ENCODE measurements at places on chromosomes 2 and 18.

DNA sequence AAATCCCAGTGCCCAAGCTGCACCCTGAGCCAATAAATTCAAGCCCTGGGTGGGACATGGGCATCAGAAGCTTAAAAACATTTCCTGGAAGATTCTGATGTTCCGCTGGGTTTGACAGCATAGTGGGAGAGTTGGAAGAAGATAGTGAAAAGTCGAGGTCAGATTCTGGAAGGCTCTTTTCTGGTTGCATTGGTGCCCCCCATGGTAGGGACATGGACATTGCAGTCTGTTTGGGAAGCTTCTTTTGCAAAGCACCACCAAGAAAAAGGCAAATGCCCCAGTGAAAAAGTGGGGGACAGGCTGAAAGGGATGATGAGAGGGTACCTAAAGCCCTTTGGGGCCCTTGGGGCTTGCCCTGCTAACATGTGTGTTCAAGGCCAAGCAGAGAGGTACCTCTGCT, 21.0 kb downstream of the MERTK start:
- DNase-seq: no peak

- no peak for DNase-seq
These were observed 410.4 kb upstream of the ID2 start for GRCh38 chr2:8271461-8271860.

DNA sequence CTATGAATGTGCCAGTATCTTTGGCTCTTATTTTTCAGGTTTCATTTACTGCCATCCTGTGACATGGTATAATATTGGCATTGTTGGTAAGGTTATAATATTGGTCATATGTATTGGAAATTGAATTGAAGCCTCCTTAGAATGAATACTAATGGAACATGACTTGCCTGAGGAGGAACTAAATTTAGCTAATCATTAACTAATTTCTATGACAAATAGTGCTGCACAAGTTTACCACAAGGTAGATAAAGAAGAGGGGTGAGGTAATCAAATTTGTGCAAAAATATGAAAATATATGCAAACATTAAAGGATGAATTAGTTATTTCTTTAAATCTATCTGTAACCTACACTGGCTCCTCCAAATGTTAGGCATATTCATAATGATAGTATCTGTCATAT, 43.2 kb upstream of the ORC2 start:
- DNase-seq: no peak

DNA sequence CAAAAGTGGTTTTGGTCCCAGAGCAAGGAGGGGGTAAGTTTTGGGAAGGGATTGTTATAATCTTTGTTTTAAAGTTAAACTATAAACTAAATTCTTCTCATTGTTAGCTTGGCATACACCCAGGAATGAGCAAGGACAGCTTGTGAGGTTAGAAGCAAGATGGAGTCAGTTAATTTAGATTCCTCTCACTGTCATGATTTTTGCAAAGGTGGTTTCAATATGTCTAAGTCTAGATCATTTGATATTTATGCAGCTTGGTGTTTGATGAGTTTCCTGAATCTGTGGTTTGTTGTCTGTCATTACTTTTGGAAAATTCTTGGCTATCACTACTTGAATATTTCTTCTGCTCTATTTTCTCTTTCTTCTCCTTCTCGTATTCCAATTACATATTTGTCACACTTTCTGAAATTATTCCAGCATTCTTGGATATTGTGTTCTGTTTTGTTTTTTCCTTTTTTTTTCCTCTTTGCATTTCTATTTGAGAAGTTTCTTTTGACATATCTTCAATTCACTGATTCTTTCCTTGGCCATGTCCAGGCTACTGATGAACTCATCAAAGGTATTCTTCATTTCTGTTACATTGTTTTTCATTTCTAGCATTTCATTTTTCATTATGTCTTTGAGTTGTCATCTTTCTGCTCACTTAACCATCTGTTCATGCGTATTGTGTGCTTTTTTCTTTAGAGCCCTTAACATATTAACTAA, 5.1 kb downstream of the SP140 start:
- DNase-seq: no peak

- no peak for DNase-seq
These were observed 20.4 kb upstream of the PAPOLG start for GRCh38 chr2:60735496-60736250.

DNA sequence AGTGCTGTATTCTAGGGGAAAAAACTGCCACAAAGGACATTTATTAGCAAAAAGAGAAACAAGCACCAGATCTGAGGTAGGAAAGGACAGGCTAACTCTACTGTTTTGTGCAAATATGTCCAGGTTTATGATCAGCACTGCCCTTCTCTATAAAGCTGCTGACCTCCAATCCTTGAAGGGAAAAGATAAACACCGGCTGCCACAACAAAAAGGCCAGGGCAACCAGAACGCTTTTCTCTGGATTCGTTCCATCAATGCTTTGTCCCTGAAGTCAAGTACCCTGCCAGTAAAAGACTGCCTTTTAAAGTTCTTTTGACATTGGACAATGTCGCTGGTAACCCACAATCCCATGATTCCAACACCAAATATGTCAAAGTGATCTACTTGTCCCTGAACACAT, 21.0 kb downstream of the SMAD2 start:
- DNase-seq: peak; percentile 34

DNA sequence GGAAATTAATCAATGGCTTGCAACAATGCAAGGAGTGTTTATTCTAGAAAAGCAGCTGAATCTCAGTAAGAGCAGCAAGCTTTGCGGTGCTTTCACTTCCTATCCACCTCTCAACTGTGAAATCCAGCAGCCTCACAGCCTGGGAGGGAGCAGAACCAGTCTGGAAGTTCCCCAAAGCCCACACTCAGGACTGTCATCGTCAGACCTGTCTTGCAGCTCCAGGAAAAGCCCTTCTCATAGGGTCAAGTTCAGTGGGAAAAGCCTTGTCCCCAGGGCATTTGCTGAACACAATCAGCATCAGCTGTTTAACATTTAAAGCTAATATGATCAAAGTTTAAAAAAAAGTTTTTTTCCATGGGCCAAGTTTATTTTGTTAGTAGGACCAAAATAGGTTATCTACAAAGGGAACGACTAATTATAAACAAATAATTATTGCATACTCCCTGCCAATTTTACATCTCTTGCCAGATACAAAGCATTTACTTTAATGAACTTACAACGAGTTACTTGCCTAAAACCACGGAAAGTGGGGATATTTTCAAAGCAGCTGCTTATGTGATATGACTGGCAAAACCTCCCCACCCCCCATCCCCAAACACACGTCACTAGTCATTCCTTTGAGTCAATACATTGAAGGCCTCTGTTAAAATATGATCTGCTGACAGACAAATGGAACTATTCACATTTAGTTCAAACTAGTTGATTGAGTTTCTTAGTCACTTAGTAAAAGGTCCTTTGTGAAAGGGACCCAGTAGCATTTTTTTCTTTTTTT, 36.8 kb downstream of the PARD6G start:
- DNase-seq: peak; percentile 19

GRCh38 chr18:11857177-11857887, 6.1 kb downstream of the CHMP1B start:
- peak; percentile 99 for DNase-seq

GRCh38 chr18:55833543-55833942, 245.6 kb upstream of the TCF4 start:
- DNase-seq: peak; percentile 100

GRCh38 chr2:199459286-199460100, 1.8 kb upstream of the SATB2 start:
- peak; percentile 91 for DNase-seq

- no peak for DNase-seq
These were observed 75.5 kb upstream of the TAF1B start for GRCh38 chr2:9767656-9768281.

DNA sequence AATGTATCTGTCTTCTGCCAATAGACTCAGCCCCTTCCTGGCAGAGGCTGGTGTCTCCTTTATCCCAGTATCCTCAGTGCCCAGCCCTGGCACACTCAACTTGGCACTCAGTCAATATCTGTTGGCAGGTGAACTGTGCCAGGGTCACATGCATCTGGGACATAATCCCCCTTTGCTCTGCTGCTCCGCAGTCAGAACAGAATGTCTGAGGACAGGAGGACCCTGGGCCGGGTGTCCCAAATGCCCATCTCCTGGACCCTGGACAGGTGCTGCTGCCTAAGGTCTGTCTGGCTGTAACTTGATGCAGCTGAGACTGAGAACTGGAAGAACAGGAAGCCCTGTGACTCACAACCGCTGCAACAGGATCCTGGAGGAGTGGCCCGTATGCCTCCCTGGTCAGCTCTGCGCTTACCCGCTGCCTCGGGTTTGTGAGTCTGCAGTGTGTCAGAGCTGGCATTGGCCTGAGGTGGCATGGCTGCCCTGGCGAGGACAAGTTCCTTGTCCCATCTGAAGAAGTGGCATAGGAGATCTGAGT, 11.4 kb downstream of the HK2 start:
- peak; percentile 96 for DNase-seq

GRCh38 chr2:205171261-205171940, 510.9 kb upstream of the NRP2 start:
- no peak for DNase-seq

- DNase-seq: peak; percentile 0
These were observed 11.6 kb downstream of the KCNH7 start for GRCh38 chr2:162826921-162827320.

DNA sequence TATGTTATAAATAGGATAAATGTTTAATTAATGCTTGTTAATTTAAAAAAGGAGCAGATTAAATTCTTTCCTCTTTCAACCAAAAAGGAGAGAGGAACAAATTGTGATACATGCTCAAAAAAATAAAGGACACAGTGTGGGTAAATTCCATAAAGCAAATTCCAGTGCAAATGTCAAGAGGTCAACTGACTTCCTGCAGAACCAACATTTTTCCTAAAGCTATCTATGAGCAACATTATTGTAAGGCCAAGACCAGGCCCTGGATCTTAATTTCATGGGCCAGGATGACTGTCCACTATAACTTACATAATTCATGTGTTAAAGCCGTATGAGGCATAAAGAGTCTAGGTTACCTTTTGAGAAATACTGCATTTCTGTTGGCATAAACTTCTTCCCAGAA, 93.9 kb upstream of the RPE start:
- DNase-seq: no peak

DNA sequence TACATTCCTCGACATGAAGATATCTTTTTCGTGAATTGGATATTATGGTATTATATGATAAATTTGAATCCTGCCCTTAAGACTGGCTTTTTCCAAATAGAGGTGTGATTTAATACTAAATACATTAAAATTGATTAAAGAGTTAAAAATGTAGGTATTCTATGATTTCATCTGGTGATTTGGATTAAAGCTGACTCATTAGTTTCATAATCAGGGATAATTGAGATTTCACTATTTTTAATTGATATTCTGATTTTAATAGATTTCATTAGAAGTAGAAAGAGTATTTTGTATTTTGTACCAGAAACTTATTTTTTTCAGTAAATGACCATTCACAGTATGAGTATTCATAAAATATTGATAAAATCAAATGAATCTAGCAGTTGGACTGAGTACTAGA, 524.1 kb downstream of the PLCL1 start:
- no peak for DNase-seq

GRCh38 chr2:57181315-57182038, 865.1 kb upstream of the VRK2 start:
- peak; percentile 22 for DNase-seq

GRCh38 chr18:21257386-21257785, 15.4 kb downstream of the GREB1L start:
- peak; percentile 53 for DNase-seq

DNA sequence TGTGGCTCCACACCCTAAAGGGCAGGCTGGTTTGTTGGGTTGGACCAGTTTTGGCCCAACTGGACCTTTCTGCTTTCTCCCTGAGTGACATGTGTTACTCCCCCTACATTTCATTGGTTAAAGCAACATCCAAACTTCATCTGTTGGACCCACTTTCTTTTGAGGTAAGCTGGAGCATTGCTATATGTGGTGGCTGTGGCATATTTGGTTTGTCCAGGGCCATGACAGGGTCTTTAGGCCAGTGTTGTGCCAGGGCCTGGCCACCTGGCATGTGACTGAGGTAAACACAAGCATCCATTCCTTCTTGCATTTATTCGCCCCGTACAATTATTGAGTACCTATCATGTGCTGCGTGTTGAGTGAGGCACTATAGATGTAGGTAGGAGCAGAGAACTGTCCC, 36.8 kb upstream of the MARCO start:
- no peak for DNase-seq

GRCh38 chr18:62844850-62845643, 129.7 kb downstream of the PHLPP1 start:
- no peak for DNase-seq

- peak; percentile 75 for DNase-seq
These were observed 93.5 kb upstream of the SLC14A2 start for GRCh38 chr18:45521777-45522176.

DNA sequence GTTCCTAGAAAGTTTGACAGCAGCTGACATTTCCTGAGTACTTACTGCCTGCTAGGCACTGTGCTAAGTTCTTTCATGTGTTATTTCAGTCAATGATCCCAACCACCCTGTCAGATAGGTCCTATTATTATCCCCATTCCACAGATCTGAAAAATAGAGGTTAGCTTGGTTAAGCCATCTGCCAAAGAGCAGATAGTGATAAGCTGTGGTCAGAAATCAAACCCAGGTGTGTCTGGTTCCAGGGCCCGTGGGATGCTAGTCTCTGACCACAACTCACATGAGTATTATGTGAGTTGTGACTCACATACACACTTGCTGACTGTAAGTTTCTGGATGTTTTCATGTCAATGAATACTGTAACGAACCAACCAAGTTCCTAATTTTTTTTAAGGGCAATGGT, 132.0 kb upstream of the APCDD1 start:
- DNase-seq: no peak

DNA sequence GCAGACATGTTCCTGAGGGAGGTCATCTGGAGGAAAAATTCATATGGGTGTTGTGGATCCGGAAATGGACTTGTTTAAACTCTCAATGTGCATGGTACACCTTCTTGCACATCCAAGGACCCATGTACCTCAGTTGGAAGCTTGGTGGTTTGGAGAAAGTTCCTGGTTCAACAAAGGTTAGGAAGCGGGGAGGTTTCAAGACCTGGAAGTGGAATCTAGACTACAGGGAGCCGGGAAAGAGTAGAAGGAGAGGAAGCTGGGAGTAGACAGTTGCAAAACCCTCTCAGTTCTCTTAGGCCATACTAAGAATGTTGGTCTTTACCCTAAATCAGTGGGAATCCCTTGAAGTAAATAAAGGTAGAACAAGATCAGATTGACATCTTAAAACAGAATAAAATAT, 209.8 kb upstream of the SPOPL start:
- no peak for DNase-seq

GRCh38 chr2:216318521-216318874, 53.8 kb downstream of the MARCHF4 start:
- peak; percentile 40 for DNase-seq

DNA sequence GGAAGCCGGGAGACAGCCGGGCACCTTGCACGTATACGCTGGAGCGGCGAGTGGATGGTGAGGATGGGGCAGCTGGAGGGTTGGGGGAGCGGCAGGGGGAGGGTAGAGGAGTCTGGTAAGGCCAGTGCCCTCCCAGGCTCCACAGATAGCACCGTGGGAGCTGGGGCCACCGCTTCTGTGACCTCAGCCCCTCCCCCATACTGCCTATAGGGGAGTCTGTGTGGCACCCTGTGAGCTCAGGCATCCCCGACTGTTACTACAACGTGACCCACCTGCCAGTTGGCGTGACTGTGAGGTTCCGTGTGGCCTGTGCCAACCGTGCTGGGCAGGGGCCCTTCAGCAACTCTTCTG, 9.9 kb upstream of the GMPPA start:
- DNase-seq: no peak

GRCh38 chr2:208356846-208357574, 49.6 kb upstream of the PTH2R start:
- peak; percentile 58 for DNase-seq

- no peak for DNase-seq
These were observed 72.2 kb downstream of the HDAC4 start for GRCh38 chr2:239328351-239329191.

GRCh38 chr2:225074366-225074765, 32.1 kb upstream of the DOCK10 start:
- DNase-seq: no peak

GRCh38 chr2:98909317-98910211, 26.5 kb downstream of the CRACDL start:
- DNase-seq: peak; percentile 56
